Tongue (tissue), 3 donors: ENCODE measurements at places on chromosomes 3 and 15.

GRCh38 chr3:48561045-48561736 lies 2.4 kb downstream of the UCN2 start:
- DNase-seq = peak; percentile 68

GRCh38 chr3:120908030-120908794 lies at the start of gene STXBP5L:
TSS of gene STXBP5L (plus strand) at chr3:120908205. CDS start at chr3:120909579, 1,374 bp downstream.
- peak; percentile 81 for DNase-seq

- DNase-seq = no peak
These were observed 67.0 kb downstream of the MGLL start for GRCh38 chr3:127755305-127755681.

DNA sequence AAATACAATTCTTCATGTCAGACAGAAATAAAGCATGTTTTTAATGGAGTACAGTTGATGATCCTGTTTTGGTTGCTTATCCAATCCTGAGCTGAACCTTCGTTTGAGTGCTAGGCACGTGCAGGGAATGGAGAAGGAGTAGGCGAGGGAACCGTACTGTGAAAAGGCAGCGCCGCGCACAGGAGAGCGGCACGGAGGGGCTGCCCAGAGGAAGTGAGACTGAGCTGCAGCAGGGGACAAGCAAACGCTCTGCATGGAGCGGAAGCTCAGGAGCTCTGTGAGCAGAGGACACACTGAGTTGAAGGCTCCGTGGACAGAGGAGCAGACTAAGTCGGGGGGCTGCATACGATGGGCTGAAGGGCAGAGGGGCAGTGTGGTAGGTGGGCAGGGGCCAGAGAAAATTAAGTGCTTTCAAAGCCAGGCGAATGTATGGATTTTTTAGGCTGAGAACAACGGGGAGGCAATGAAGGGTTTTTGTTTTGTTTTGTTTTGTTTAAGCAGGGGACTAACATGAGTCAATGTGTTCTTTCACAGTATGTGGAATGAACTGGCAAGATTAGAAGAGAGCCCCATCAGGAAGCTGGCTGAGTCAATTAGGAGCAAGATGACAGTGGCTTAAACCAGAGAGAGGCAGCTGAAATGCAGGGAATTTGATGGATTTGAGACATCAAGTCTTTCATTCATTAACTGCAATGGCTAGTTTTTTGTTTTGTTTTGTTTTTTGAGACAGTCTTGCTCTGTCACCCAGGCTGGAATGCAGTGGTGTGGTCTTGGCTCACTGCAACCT lies 23.8 kb upstream of the TM2D3 start:
- DNase-seq = no peak

DNA sequence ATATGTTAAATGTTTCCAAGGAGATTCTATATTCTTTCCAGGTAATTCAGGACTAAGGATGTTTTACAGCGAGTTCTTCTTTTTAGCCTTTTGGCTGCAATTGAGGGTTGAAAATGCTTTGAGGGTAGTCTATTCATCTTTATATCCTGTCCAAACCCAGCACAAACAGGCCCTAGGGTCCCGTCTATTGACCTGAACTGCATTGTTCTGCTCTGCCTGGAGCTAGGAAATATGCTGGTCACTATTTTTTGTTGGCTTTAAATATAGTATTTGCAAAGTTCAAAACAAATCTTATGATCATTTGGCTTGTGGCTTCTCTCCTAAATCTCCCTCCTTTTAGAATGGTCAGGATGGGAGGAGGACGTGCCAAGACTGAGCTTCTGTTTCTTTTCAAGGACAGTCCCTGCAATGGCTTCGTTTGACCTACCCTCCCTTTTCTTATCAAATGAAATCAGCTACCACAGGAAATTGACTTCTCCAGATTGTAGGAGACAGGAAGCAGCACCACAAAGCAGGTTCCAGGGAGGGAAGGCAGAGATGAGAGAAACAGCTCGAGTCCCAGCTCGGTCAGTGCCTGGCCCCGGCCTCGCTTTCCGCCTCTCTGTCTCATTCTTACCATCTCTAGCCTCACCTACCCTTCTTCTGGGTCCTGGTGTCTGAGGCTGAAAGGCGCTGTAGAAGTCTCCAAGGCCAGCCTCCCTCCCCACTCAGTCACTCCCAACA lies 27.6 kb upstream of the NRROS start:
- no peak for DNase-seq

DNA sequence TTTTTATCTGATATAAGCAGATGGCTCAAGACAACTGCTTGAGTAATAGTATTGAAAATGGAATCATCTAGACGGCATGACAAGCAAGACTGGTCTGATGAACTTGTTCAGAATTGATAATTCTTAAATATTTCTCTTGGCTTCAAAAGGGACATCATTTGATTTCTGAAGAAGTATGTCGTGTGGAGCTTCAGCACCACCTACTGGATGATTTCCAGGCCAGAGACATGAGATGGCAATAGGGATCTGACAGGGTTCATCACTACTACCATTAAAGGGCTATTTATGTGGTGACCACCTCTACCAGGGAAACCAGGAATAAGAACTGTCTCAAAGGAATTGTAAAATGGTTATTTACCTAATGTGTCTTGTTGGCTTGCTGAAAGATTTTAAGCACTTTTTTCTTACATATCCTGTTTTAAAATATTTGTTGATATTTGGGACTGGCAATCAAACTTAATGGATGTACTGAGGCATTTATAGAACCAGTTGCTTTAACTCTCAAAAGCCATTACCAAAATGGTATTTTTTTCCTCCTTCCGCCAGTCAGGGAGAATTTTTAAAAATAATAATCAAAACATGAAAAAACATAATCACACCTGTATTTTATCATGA lies 99.5 kb upstream of the FAM98B start:
- peak; percentile 83 for DNase-seq

GRCh38 chr3:156723182-156723619 lies 48.8 kb downstream of the TIPARP start:
- DNase-seq = no peak

GRCh38 chr15:64917211-64917610 lies 5.5 kb downstream of the ANKDD1A start:
- no peak for DNase-seq

- no peak for DNase-seq
These were observed 1.4 kb downstream of the MTMR10 start for GRCh38 chr15:30990036-30990435.

DNA sequence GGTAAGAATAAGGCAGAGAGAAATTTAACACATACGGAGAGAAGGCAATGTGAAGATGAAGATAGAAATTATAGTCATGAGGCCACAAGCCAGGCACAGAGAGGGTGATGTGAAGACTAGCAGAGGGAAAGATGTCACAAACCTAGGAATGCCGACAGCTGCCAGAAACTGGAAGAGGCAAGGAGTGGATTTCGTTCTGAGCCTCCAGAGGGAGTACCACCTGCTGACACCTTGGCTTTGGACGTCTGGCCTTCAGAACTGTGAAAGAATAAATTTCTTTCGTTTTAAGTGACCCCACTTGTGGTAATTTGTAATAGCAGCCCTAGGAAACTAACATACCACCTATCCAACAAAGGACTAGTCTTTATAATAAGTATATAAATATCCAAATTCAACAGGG lies 5.0 kb upstream of the SGO1 start:
- DNase-seq = no peak

DNA sequence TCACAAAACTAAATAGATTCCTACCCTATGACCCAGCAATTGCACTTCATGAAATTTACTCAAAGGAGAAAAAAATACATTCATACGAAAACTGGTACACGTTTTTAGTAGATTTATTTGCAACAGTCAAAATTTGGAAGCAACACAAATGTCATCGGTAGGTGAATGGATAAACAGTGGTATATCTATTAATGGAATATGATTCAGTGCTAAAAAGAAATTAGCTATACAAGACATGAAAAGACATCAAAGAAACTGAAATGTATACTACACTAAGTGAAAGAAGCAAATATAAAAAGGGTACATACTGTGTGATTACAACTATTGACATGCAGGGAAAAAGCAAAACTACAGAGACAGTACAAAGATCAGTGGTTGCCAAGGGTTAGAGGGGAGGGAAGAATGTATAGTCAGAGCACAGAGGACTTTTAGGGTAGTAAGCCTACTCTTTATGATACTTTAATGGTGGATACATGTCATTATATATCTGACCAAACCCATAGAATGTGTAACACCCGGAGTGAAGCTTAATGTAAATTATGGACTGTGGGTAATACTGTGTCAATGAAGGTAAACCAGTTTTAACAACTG lies 31.6 kb downstream of the RFX7 start:
- no peak for DNase-seq

GRCh38 chr3:148146947-148147826 lies 550.5 kb upstream of the AGTR1 start:
- peak; percentile 15 for DNase-seq

DNA sequence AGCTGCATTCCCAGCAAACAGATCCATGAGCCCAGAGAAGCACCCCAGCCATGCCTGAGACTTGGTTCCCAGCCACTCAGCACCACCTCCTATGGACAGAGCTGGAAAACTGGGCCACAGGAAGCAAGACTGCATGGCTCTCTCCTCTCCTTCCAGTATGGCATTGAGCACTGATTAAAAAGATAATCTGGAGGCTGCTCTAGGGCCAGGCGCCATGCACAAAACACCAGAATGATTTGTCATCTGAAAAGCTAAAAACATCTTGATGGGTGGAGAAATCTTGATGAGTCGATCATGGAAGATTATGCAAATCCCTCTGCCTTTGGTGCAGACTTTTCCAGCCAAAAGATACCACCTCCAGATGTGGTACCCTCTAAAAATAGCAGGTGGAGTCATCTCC lies 62.7 kb upstream of the MRPS22 start:
- peak; percentile 13 for DNase-seq

DNA sequence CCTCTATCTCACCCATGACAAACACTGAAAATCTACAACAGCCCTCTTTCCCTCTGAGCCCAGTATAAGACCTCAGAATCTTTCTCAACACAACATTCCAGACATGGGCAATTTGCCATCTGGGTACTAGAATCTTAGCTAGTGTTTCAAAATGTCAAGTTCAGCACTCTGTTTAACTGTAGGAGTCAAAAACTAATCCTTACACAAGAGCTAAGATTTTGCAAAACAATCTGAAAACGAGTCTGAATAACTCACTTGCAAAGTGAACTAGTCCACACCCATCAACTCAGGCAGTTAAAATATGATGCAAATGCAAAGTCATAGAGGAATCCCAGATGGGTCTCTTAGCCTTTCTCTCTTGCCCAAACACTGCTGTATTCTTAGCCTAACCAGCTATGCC lies 67.8 kb downstream of the GPR176 start:
- no peak for DNase-seq

DNA sequence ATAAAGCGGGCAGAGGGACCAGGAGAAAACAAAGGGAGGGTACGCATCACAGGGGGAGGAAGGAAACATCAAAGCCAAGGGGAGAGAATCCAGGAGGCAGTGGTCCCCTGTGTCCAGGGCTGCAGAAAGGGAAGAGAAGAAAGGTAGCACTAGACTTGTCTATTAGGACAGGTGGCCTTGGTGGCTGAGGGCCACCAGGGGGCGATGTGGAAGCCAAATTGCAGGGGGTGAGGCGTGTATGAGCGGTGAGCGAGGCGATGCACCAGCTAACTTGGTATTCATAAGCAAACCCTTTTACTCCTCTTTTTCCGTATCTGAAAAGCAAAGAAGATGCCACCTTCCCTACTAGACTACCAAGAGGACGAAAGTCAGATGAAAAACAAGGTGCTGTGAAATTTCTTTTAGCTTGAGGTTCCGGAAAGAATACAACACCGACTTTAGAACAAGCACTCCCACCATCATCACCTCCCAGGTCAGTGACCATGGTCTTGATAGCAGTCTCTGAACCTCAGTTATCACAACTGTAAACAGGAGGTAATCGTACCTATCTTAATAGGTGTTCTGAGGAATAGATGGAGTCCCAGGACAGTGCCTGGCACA lies 654.4 kb upstream of the ADAMTS9 start:
- DNase-seq = peak; percentile 56

DNA sequence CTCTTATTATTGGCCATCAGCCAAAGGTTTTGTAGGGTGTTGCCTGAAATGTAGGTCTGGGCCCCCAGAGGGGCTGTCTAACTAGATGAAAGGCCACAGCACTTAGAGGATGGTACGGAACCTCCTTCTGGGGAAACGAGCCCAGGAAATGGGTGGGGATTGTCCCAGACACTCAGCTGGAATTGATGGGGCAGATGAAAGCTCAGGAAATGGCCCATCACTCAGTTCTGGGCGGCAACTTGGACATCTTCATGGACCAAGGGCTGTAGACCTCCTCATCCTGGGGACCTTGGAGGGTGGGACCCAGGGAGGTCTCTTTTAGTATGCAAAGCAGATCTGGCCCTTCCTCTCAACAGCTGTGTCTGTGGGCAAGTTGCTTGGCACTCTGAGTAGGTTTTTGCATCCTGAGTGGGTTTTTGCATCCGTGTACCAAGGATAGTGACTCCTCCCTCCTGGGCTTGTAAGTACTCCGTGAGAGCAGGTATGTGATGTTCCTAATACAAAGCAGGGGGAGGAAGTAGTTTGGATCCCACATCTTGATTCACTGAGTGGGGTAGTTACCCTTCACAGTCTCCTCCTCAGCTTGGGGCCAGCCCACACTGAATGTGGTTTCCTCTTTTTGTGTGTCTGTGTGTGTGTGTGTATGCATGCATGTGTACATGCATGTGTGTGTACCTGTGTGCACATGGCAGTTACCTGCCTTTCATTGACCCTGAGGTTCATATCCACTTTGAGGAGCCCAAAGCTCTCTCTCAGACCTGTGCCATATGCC lies 292.0 kb downstream of the RPLP1 start:
- DNase-seq = no peak
